ENCODE measurements at places on chromosomes 12 and 14. TPM values are rescaled to one million over a fixed set of nuclear protein-coding genes. Genes with fewer than 3 reads are reported as not detected.

BMAL2 gene
- total RNA-seq = 22.8 TPM

PTHLH gene
- total RNA-seq = 7.5 TPM

KRT71 gene
- total RNA-seq = not detected

SLC25A47 gene
- not detected for total RNA-seq

LRFN5 gene
- 0.05 TPM for total RNA-seq

MANSC1 gene
- total RNA-seq = 10.3 TPM

KIF5A gene
- 0.37 TPM for total RNA-seq

METTL1 gene
- total RNA-seq = 8.4 TPM

PDE3A gene
- 13.5 TPM for total RNA-seq

Measured in M059J (cell line).